Stimulated activated CD8-positive, alpha-beta memory T cell treated with anti-CD3 and anti-CD28 coated beads, Interleukin-2, amount 100 ng/mL, for 48 hours (primary cell): ENCODE measurements at places on chromosomes 1 and 21.

DNA sequence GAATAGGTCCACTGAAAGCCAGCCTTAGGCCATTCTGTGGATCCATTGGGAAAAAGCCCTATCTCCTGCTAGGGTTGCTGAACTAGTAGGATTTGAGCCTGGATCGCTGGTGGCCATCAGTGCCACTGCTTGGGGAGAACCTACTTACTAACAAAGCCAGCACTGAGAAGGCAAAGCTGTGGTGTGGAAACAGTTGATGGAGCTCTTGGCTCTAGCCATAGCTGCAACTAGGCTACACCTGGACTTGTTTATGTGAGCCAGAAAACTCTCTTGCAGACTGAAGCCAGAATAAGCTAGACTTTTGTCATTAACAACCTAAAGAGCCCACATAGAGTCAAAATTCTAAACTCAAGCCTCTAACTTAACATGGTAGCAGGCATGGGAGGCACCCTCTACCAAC lies 20.7 kb downstream of the DAB1 start:
- DNase-seq: no peak

DNA sequence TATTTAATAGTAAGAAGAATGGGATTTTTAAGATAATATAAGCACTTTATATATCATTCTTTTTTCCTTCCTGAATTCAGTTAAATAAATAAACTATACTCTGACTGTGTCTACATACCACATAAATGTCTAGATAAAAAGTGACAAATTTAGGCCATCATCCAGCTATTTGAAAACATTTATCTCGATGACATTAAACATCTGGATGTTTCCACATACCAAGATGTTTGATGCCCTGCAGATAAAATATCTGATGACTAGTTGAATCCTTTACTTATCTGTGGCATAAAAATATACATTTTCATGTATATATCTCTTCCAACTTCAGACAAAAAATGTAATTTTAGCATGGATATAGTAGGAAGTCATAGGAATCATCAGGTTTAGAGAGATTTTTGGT lies 348.3 kb downstream of the DPYD start:
- DNase-seq: no peak

DNA sequence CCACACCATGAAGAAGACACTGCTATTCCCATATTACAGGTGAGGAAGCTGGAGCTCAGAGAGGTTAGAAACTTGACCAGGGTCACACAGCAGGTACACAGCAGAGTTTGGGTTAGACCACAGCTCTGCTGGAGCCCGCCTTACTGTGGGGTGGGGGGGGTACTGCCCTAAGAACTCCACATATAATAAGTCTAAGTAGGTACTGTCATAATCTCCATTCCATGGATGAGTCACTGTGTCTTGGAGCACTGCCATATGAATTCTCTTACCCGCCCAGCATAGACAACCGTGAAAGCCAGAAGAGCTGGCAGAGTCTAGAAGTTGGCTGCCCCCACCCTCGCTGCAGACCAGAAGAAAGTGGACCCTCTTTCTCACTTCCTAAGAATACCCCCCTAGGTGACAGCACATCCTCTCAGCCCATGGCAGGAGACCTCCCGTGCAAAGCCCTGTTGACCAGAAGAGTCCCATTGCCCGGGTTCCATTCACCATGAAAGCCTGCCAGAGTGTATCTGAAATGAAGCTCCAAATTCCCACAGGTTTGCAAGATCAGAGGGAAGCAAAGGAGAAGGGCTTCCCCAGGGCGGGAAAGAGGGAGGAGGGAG lies 5.2 kb upstream of the PLA2G2D start:
- DNase-seq: no peak

DNA sequence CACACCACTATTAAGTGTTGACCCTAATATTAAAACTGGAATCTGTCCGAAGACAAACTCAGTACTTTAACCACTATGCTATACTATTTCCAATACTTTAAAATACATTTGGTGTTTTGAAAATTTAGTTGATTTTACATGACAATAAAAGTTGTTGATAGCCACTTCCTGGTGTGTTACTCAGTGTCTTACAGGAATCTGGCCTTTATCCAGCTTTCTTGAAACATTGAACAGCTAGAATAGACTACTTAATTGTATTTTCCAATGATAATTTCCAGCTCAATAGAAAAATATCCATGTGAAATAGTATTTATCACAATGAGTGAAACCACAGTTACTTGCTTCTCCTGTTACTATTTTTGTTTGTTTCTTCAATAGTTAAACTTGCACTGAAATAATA lies 369.6 kb upstream of the ADGRL4 start:
- DNase-seq: no peak

- DNase-seq: no peak
Observed at GRCh38 chr1:156959925-156960324, 39.5 kb downstream of the LRRC71 start.

- DNase-seq: no peak
Observed at GRCh38 chr21:16084776-16085364, 355.1 kb downstream of the USP25 start.

DNA sequence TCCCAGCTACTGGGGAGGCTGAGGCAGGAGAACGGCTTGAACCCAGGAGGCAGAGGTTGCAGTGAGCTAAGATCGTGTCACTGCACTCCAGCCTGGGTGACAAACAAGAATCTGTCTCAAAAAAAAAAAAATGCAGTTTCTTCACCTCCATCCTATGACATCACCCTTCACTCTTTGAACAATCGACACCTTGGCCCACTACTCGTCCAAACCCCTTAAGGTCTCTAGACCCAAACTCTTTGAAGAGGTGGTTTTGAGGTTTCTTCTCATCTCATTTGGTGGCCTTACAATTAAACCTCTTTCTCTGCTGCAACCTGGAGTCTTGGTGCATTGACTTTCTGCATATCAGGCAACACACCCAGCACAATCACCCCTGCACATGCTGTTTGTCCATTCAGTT lies 86.1 kb downstream of the SLC16A1 start:
- no peak for DNase-seq

DNA sequence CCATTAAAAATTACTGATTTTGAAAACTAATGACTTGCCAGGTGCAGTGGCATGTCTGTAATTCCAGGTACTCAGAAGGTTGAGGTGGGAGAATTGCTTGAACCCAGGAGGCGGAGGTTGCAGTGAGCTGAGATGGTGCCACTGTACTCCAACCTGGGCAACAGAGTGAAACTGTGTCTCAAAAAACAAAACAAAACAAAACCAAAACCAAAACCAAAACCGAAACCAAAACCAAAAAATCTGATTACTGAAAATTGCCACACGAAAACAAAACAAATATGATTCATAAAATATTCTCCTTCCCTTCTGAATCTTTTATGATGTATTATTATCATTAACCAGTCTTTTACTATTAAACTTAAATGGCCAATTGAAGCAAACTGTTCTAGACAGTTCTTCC lies 74.1 kb downstream of the SERINC2 start:
- DNase-seq: no peak

DNA sequence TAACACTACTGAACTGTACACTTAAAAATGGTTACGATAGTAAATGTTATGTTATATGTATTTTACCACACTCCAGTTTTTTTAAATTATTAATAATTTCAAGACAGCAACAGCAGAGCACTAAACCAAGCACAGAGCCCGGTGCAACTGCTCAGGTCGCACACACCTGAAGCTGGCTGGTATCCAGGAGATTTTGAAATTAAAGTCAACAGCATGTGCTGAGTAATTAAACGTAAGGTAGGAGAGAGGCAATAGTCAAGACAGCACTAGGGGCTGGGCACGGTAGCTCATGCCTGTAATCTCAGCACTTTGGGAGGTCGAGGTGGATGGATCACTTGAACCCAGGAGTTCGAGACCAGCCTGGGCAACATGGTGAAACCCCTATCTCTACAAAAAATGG lies 35.1 kb upstream of the SLC30A10 start:
- no peak for DNase-seq

- no peak for DNase-seq
Observed at GRCh38 chr1:21706151-21706835, 37.1 kb upstream of the RAP1GAP start.
